ENCODE measurements at places on chromosomes 1 and 21.

DNA sequence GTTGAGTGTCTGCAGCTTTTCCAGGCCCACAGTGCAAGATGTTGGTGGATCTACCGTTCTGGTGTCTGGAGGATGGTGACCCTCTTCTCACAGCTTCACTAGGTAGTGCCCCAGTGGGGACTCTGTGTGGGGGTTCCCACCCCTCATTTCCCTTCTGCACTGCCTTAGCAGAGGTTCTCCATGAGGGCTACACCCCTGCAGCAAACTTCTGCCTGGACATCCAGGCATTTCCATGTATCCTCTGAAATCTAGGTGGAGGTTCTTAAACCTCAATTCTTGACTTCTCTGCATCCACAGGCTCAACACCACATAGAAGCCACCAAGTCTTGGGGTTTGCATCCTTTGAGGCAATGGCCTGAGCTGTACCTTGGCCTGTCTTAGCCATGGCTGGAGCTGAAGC lies 14.3 kb upstream of the DNM3 start:
- no peak for DNase-seq
- H3K27me3 ChIP-seq, result no peaks in the 10 kb centered on the region

GRCh38 chr1:63448731-63449246 lies 74.2 kb downstream of the ITGB3BP start:
- H3K36me3 ChIP-seq, result peaks cover 4% of the 10 kb centered on the region
- no peak for DNase-seq
- H3K27ac ChIP-seq, result no peak overlapping the region
- no peaks in the 10 kb centered on the region for H3K4me1 ChIP-seq
- H3K4me3 ChIP-seq, result no peak overlapping the region

DNA sequence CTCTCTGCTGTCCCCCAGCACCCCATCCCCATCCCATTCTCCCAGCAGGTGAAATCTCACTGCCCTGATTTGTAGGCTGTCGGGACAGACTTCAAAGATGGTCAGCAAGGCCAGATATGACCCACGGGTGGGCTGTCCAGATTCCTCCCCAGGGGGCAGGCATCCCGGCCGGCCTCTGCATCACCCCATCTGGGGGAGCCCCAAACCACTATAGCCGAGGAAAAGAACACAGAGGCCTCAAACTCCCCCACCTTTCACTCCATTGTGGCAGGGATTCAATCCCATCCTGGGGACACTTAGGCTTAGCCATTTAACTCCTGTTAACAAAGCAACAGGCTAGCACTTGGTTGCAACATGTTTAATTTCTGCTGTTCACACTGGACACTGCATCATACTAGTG lies 8.8 kb downstream of the MUL1 start:
- peaks cover 24% of the 10 kb centered on the region for H3K4me1 ChIP-seq
- no peak overlapping the region for H3K27ac ChIP-seq
- no peaks in the 10 kb centered on the region for H3K27me3 ChIP-seq

- DNase-seq, result no peak
- H3K4me3 ChIP-seq, result no peak overlapping the region
- no peak overlapping the region for H3K27ac ChIP-seq
- H3K4me1 ChIP-seq, result no peaks in the 10 kb centered on the region
- H3K27me3 ChIP-seq, result no peaks in the 10 kb centered on the region
Measured at GRCh38 chr1:246208105-246208504, 299.0 kb downstream of the SMYD3 start.

DNA sequence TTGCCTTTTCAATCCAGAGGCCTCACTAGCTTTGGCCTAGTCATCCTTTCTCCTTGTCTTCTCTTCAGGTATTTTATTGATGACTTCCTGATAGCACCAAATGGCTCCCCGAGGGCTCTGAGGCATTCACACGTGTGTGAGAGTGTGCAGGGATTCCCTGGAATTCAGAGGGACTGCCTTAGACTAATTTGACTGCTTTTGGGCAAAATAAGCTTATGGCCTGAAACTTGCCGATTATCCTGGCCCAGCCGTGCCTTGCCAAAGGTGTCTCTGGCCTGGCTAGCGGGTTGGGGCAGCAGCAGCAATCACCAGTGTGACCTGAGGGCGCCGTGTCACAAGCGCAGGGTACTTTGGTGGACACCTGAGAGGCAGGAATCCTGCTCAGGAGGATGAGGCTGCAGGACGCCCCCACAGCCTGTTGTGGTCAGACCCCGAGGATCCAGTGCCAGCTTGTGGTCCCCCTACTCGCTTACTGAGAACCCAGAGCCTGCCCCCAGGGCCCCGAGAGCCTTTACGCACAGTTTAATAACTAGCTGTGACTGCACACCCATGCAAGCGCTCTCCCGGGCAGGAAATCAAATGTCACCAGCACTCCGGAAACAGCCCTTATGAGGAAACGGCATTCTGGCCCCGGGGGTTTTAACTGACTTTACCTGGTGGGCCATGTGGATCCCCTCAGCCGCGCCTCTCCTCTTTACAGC lies 62.8 kb upstream of the PDE9A start:
- H3K4me1 ChIP-seq, result peaks cover 17% of the 10 kb centered on the region
- peak; percentile 72 for DNase-seq
- no peak overlapping the region for H3K27ac ChIP-seq

DNA sequence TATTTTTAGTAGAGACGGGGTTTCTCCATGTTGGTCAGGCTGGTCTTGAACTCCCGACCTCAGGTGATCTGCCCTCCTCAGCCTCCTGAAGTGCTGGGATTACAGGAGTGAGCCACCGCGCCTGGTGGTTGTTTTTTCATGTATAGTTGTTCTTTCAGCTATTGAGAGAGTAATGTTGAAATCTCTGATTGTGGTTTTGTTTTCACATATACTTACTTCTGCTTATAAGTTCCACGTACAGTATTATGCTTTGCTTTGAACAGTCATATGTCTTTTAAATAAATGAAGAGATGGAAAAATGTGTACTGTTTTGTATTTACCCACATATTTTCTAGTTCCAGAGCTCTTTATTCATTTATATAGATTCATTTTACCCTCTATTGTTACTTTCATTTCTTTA lies 44.5 kb downstream of the MARK1 start:
- peaks cover 1% of the 10 kb centered on the region for H3K36me3 ChIP-seq
- H3K27ac ChIP-seq, result no peak overlapping the region
- peaks cover 4% of the 10 kb centered on the region for H3K27me3 ChIP-seq
- no peak overlapping the region for H3K4me3 ChIP-seq
- H3K4me1 ChIP-seq, result no peaks in the 10 kb centered on the region

- no peak overlapping the region for H3K4me3 ChIP-seq
- H3K27me3 ChIP-seq, result peaks cover 1% of the 10 kb centered on the region
- H3K4me1 ChIP-seq, result peaks cover 18% of the 10 kb centered on the region
- DNase-seq, result no peak
Measured at GRCh38 chr1:58975888-58976287, 192.0 kb upstream of the JUN start.

DNA sequence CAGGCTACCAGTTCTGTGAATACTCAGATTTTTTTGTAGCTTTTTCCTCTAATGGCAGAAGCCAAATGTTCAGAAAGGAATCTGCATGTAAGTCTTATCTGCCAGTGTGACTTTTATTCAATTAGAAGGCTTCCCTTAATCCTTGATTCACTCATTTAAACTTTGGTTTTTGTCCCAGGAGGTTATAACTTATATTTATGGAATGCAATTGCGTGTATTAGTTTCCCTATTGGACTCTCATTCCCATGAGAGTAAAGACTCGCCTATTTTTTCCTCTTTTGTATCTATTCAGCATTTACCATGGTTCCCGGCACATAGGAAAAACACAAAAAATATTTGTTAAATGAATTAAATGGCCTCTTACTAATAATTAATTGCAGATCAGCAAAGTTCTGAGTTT lies 3.5 kb downstream of the NTMT2 start:
- H3K4me1 ChIP-seq, result peaks cover 16% of the 10 kb centered on the region
- H3K27ac ChIP-seq, result no peak overlapping the region
- no peak overlapping the region for H3K4me3 ChIP-seq
- H3K36me3 ChIP-seq, result no peaks in the 10 kb centered on the region
- H3K27me3 ChIP-seq, result peaks cover 1% of the 10 kb centered on the region

DNA sequence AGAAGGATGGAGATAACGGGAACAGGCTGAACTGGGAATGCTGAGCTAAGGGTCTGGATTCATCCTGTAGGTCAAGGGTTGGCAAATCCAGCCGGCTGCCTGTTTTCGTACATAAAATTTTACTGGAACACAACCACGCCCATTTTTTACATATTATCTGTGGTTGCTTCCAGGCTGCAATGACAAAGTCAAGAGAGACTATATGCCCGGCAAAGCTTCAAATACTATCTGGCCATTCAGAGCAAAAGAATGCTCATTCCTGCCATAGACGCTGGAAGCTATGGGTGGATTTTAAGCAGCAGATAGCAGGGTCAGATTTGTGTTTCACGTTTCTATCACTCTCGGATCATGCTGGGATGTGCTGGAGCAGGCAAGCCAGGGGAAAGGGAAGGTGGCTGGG lies 137.9 kb upstream of the EDN2 start:
- no peak for DNase-seq
- no peak overlapping the region for H3K4me3 ChIP-seq
- H3K27ac ChIP-seq, result peak overlapping the region; percentile 46
- H3K27me3 ChIP-seq, result no peaks in the 10 kb centered on the region

- no peak for DNase-seq
- no peaks in the 10 kb centered on the region for H3K36me3 ChIP-seq
- no peak overlapping the region for H3K27ac ChIP-seq
- H3K27me3 ChIP-seq, result peaks cover 4% of the 10 kb centered on the region
- H3K4me1 ChIP-seq, result no peaks in the 10 kb centered on the region
- H3K4me3 ChIP-seq, result no peak overlapping the region
Measured at GRCh38 chr1:171263901-171264300, 15.6 kb downstream of the FMO1 start.

DNA sequence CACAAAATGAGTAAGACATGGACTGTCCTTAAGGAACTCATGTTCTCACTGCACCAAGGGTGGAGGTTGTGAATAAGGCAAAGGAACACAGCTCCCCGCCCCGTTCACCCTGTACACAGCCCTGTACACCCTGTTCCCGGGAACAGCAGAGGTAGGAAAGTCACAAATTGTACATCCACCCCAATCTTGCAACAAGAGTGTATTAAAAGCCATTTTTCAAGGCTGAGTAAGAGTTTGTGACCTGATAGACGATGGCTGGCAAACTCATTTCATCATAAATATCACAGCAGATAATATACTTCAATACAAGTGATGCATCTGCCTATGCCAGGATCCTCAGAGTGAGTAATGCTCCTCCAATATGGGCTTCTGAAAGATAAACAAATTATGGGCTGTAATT lies 52.5 kb upstream of the CAMK1G start:
- H3K27ac ChIP-seq, result no peak overlapping the region
- H3K4me3 ChIP-seq, result no peak overlapping the region
- H3K27me3 ChIP-seq, result peaks cover 25% of the 10 kb centered on the region

Data from activated CD8-positive, alpha-beta T cell treated with anti-CD3 and anti-CD28 coated beads for 36 hours (primary cell).